ENCODE measurements at places on chromosomes 6 and 20. TPM values are rescaled to one million over a fixed set of nuclear protein-coding genes. Genes with fewer than 3 reads are reported as not detected.

Gene PPP1R16B
- 1.1 TPM for polyA plus RNA-seq

Gene LSM14B
- polyA plus RNA-seq, result 8.4 TPM

Gene SEL1L2
- 0.46 TPM for polyA plus RNA-seq

Gene TSBP1
- polyA plus RNA-seq, result not detected

All from pancreas (tissue), 10 donors.